M059J (cell line): ENCODE measurements at places on chromosomes 1 and 21. TPM values are rescaled to one million over a fixed set of nuclear protein-coding genes. Genes with fewer than 3 reads are reported as not detected.

- no peak for DNase-seq
Observed at GRCh38 chr1:246164764-246165163, 342.3 kb downstream of the SMYD3 start.

DNA sequence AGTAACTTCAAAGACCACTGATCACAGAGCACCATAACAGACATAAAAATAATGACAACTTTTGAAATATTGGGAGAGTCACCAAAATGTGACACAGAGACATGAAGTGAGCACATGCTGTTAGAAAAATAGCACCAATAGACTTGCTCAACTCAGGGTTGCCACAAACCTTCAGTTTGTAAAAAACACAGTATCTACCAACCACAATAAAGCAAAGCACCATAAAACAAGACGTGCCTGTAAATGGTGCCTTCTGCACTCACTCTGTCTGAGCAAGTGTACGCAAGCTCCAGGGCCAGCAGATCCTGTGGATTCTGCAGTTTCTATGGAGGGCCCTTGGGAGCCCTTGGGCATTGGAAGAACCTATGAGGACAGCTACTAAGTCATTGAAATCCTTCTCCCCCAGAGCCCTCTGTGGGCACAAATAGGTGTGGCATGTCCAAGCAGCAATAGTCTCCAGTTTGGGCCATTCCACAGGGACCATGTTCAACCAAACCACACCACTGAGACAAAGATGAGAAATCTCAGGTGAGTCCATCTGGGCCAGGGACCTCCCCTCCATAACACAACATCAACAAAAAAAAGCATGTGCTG is 116.9 kb upstream of the RAB4A start:
- DNase-seq: no peak

The LY9 gene
- total RNA-seq: not detected in 2 replicates

GRCh38 chr1:55448261-55448660 is 233.1 kb upstream of the USP24 start:
- no peak for DNase-seq

- peak; percentile 94 for DNase-seq
Observed at GRCh38 chr1:196180847-196181593, 427.2 kb downstream of the KCNT2 start.

GRCh38 chr1:26005434-26006105 is 7.7 kb upstream of the PAFAH2 start:
- DNase-seq: no peak

- DNase-seq: peak; percentile 72
Observed at GRCh38 chr1:15323351-15323988, 76.4 kb downstream of the FHAD1 start.

The IGSF21 gene
- not detected in 2 replicates for total RNA-seq

DNA sequence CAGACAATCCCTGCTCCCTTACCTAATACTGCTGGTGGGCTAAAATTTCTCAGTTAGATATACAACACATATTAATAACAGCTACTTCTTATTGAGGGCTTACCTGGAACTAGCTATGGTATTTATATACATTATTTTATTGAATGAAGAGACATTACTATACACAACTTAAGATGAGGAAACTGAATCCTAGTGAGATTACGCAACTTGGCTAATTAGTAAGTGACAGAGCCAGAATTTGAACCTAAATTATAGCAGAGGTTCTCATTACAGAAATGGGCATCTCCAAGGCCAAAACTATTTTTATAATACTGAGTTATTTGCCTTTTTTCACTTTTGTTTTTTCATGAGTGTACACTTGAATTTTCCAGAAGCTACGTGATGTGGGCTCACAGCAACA is 44.5 kb upstream of the SMYD2 start:
- DNase-seq: no peak

GRCh38 chr1:187122566-187122965 is 293.8 kb downstream of the PLA2G4A start:
- DNase-seq: no peak

- DNase-seq: no peak
Observed at GRCh38 chr1:117069220-117069844, 9.2 kb downstream of the TTF2 start.

DNA sequence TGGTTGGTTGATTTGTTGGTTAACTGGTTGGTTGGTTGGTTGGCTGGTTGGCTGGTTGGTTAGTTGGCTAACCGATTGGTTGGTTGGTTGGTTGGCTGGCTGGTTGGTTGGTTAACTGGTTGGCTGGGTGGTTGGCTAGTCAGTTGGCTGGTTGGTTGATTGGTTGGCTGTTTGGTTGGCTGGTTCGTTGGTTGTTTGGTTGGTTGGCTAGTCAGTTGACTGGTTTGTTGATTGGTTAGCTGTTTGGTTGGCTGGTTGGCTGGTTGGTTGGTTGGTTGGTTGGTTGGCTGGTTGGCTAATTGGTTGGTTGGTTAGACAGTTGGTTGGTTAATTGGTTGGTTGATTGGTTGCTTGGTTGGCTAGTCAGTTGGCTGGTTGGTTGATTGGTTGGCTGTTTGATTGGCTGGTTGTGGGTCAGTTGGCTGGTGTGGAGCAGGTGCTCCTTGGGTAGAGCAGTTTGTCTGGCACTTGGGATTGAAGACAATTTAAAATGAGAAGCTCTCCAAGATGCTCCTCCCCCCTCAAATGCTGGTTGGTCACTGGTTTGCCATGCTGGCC is 6.9 kb downstream of the RSPH1 start:
- DNase-seq: no peak

GRCh38 chr1:67689267-67690017 is 4.4 kb downstream of the GADD45A start:
- DNase-seq: no peak

The WASF2 gene
- total RNA-seq: 14.0 and 26.2 TPM in 2 replicates

The PALMD gene
- 10.2 and 11.7 TPM in 2 replicates for total RNA-seq

The NTRK1 gene
- not detected in 2 replicates for total RNA-seq

GRCh38 chr1:41435570-41436178 is 48.8 kb downstream of the EDN2 start:
- DNase-seq: peak; percentile 69

- peak; percentile 81 for DNase-seq
Observed at GRCh38 chr1:234638832-234639799, 29.1 kb upstream of the IRF2BP2 start.

DNA sequence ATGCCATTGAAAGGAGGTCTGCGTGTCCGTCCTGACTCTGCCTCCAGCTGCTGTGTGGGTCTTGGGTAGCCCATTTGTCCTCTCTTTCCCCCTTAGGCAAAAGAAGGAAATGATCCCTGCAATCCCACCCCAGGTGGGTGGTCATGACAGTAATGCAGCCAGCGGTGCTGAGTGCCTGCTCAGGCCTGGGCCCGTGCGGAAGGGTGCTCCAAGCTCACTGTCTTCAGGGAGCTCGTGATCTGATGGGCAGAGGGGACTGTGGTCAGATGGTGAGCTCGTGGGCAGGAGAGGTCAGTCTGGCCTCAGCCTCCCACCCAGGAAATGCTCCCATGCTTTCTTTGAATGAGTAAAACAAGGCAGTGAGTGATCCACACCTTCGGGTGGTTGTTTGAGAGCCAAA is 35.3 kb upstream of the TTC4 start:
- no peak for DNase-seq

DNA sequence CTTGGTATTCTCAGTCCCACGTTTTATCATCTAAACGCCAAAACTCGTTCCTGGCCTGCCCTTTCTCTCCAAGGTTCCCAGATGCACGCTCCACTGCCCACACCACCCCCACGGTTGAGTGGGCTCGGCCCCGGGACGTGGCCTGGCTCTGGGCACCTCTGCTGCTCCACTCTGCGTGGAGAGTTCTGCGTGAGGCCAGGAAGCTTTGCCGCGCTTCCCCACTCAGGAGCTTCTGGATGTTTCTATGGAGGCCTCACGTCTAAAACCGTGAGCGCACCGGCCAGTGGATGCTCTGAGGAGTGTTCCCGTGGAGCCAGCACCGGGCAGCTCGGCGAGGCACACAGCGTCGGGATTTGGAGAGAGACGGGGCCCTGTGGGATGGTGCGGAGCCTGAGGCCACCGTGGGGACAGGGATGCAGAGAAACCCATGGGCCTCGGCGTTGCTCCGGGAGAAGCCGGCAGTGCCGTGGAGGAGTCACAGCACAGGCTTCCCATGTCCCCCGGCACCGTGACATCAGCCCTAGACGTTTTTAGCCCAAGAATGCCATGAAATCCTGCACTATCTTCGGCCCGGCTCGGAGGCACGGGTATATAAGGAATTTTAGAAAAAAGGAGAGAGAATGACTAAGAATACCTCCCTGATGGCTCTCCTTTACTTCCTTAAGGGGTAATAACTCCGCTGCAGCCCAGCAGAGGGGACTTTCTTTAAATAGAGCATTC is 125.9 kb downstream of the PRDM16 start:
- DNase-seq: no peak

The PLEKHN1 gene
- 2.4 and 4.5 TPM in 2 replicates for total RNA-seq

- peak; percentile 75 for DNase-seq
Observed at GRCh38 chr1:243924188-243924587, 74.1 kb upstream of the AKT3 start.

GRCh38 chr1:112794654-112795239 is 79.6 kb upstream of the PPM1J start:
- no peak for DNase-seq

The FBLIM1 gene
- 117 and 156 TPM in 2 replicates for total RNA-seq

- DNase-seq: peak; percentile 80
Observed at GRCh38 chr1:119631433-119632102, 16.5 kb downstream of the ZNF697 start.

The RNF186 gene
- not detected in 2 replicates for total RNA-seq

- DNase-seq: peak; percentile 47
Observed at GRCh38 chr1:240073097-240073496, 18.6 kb upstream of the FMN2 start.
